ENCODE measurements at places on chromosomes 5 and 9. TPM values are rescaled to one million over a fixed set of nuclear protein-coding genes. Genes with fewer than 3 reads are reported as not detected.

The PTPN3 gene
- 0.83 TPM for total RNA-seq

The UGT3A2 gene
- not detected for total RNA-seq

The GRXCR2 gene
- not detected for total RNA-seq

GRCh38 chr5:97229688-97230285, 46.7 kb upstream of the RIOK2 start:
- no peak for DNase-seq

GRCh38 chr9:96169901-96170300, 132.1 kb downstream of the HSD17B3 start:
- no peak for DNase-seq

GRCh38 chr5:57504357-57504756, 21.7 kb upstream of the ACTBL2 start:
- DNase-seq: no peak

All from esophagus muscularis mucosa (tissue), 4 donors.